ENCODE measurements at places on chromosomes 5 and 9.

GRCh38 chr5:139745132-139745799 is 50.3 kb upstream of the PSD2 start:
- DNase-seq: peak; percentile 31

DNA sequence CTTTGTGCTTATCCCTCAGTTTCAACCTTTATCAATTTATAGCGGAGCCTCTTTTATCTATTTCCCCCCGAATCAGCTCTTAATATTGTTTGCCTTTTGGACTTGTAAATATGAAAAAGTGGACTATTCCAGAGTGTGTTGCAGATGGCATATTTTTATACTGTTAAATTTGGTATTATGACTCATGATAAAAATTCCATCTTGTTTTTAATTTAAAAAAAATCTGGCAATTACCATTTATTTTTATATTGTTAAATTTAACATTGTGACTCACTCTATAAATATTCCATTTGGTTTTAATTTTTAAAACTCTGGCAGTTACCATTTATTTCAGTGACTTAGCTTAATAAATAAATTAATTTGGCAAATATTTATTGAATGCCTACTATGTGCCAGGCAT is 37.5 kb downstream of the RBM27 start:
- no peak for DNase-seq

DNA sequence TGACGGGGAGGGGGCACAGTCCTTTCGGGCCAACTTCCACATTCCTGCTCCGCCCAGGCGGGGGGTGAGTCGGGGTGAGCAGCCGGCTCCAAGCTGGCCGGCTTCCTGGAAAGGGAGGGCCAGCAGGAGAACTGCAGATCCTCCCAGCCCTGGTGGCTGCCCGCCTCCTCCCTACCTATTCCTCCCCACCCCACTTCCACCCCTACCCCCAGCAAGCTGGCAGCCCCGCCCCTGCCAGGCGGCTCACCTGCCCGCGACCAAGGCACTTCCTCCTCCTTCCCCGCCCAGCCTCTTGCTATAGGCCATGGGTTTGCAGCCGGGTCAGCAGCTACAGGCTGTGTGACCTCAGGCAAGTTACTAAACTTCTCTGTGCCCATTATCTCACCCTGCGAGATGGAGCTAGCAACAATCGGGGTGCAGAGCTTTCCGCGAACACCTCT is 5.6 kb upstream of the IRF1 start:
- peak; percentile 68 for DNase-seq

DNA sequence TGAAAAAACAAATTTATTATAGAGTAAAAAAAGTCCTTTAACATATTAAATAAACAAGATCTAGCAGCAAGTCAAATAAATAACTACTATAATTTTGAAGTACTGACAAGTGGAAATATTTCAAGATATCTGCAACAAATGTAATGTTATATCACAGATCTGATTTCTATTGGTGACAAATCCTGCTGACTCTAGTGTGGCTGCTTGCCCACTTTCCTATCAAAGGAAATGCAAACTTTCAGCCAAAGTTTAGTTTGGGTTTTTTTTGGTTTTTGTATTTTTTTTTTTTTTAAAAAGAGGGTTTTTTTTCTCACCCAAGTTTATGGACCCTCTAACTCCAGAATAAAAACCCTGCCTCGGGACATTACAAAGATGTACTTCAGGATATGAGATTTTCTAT is 12.9 kb downstream of the ADRA1B start:
- DNase-seq: no peak

- DNase-seq: no peak
Measured at GRCh38 chr9:107620236-107620635, 130.7 kb upstream of the KLF4 start.

DNA sequence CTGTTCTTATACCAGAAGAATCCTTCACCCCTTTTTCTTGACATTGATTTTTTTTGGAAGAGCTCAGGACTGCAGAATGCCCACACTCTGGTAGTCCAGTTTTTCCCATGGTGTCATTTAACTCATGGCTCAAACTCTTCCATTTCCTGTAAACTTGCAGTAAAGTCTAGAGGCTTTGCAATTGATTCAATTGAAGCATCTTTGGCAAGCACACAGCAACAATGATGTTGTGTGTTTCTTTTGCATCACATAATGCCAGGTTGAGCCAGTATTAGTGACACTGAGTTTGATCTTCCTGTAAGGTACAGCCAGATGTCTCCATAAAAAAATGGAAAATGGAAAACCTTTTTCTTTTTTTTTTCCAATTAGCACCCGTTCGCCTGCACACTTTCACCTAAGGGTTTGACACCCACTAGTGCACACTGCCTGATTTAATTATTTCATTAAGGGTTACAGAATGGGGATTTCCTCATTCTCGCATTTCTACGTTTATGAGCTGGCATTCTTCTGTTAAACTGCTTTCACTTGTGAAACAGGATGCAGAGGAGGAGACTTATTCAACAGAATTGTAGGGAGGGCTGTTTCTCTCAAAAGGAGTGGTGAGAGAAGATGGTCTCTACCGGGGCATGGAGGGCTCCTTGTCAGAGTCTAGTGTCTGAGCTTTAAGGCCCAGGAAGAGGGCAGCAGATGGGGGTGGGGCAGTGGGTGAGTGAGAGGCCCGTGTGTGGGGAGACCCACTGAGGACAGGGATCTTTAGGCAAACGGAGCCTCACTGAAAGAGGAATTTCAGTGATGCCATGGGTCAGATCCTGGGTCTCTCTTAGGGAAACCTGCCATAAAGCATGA is 2.2 kb upstream of the S1PR3 start:
- DNase-seq: no peak

DNA sequence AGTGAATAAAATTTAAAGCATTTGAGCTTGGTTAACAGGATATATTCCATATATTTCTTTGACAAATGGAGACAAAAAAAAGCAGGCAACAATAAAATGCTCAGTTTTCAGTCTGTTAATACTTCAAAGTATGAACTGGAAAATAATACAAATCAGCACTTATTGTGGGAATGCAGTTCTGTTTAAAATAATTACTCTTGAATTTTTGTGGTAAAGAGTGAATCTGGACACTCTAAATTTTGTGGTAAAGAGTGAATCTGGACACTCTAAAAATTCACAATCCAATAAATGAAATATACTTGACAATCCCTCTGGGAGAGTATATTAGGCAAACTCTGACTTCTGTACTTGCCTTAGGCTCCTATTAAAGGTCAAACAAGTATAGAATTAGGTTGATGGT is 141.9 kb upstream of the RASA1 start:
- no peak for DNase-seq

DNA sequence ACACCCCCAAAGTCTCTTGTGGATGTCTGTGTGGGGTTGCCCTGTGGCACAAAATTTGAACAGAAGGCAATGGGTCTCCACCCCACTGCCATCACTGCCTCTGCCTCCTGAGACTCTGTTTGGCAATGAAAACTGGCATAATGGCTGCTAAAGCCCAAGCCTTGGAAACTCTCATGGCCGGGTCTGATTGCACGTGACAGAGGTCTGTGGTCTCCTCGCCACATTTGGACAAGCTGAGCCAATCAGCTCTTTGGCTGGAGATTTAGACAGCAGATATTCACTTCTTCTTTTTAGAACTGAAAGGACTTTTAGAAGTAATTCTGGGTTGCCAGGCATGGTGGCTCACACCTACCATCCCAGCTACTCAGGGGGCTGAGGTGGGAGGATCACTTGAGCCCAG is 5.5 kb downstream of the GGTA1 start:
- no peak for DNase-seq

- DNase-seq: no peak
Measured at GRCh38 chr5:135100011-135100410, 66.0 kb upstream of the PITX1 start.

- no peak for DNase-seq
Measured at GRCh38 chr9:16628413-16628812, 242.1 kb downstream of the BNC2 start.

DNA sequence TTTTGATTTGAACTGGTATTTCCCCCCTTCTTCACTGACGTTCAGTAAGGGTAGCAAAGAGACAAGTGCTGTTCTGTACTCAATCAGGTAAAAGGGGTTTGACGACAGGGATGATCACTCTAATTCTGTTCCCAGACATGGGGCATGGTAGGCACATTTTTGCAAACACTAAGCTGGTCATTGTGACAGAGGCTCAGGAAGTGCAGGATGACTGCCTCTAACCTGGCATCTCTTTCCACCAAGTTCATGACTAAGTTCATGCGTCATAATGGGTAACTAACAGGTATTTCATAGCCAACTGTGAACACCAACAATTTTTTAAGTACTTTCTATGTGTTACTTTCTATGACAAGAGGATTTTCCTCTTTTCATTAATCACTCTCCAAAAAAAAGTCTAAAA is 166.5 kb downstream of the MAPKAP1 start:
- no peak for DNase-seq

DNA sequence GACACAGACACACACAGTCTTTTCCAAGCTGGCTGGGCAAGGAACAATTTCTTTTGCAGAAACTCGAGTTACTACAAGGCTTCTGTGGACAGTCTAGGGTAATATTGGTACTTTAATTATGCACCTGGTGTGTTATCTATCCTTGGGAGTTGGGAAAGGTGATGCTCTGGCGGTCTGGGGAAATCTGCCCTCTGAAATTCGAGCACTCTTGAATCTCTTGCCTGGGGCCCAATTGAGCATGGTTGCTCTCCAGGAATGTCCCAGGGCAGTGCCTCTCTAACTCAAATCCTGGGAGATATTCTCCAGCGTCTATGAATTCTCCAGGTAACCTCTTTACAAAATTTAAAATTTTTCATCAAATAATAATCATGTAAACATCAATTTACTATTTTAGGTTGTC is 69.3 kb downstream of the KCNIP1 start:
- no peak for DNase-seq

DNA sequence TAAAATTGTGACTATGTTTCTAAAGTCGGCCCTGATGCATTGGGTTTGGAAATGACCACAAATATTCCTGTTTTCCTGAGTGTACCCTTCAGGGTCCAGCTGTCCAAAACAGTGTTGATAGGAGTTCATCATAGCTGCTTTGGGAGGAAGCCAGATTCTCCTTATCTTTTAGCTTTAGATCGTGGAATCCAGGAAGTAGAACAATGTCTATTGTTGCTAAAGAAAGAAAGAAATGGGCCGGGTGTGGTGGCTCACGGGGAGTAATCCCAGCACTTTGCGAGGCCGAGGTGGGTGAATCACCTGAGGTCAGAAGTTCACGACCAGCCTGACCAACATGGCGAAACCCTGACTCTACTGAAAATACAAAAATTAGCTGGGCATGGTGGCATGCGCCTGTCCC is 9.5 kb downstream of the CAVIN4 start:
- DNase-seq: no peak

GRCh38 chr5:149280124-149280523 is 8.5 kb downstream of the AFAP1L1 start:
- no peak for DNase-seq

GRCh38 chr5:170405817-170406216 is 16.6 kb upstream of the KCNMB1 start:
- no peak for DNase-seq

- no peak for DNase-seq
Measured at GRCh38 chr5:35117967-35118366, 70.2 kb upstream of the AGXT2 start.

DNA sequence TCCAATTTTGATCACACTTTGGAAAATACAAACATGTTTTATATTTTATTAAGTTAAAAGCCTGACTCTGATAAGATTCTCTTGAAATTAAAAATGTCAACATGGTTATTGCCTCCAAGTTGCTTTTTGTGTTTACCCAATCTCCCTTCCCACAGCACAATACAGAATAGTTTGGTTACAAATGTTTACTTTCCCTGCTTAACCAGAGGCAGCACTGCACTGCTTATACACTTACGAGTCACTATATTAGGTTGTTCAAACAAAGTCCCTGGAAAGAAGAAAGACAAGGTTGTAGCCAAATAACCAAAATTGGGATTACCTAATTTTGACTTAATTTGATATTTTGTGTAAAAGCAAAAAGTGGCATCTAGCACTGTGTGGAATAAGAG is 25.9 kb downstream of the SRFBP1 start:
- no peak for DNase-seq

- peak; percentile 49 for DNase-seq
Measured at GRCh38 chr5:38265546-38266179, 7.3 kb downstream of the EGFLAM start.

- no peak for DNase-seq
Measured at GRCh38 chr9:134725605-134725940, 84.0 kb downstream of the COL5A1 start.

Data from stimulated activated CD8-positive, alpha-beta memory T cell treated with anti-CD3 and anti-CD28 coated beads, Interleukin-2, amount 100 ng/mL, for 48 hours (primary cell).